Stimulated activated CD4-positive, alpha-beta T cell treated with anti-CD3 and anti-CD28 coated beads, Interleukin-1b, Interleukin-23, amount 100 ng/mL, for 1 hour (primary cell): ENCODE measurements at places on chromosomes 16 and 17.

DNA sequence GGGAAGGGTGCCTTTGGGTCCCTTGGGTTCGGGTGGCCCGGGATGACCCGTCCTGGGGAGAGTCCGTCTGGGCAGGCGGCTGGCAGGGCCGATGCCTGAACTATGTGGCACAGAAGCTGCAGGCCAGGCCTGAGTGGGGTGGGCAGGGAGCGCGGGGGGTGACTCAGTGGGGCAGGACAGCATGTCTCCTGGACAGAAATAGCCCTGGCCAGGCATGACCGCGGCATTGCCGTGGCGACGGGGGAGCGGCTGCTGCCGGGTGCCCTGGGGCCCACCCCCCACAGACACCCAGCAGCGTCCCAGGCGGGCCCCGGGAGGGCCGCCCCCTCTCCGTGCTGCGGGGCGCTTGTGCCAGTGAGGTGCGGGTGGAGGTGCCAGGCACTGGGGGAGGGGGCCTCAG is 1.8 kb upstream of the C1QTNF8 start:
- no peak for DNase-seq

DNA sequence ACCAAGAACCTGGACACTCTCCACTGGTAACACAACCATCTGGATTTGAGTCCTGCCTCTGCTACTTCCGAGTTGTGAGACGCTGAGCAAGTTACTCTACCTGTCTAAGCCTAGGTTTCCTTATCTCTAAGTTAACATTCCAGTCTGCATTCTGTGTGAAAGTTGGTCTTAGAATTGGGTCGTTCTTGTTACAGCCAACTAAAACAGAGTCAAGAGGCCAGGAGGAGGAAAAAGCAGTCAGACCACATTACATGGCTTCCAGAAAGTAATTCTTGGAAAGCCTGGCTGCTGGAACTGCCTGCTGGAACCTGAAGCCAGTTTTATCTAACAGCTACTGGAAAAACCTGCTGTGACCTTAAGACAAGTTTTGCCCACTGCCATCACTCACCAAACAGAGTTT is 38.4 kb upstream of the XYLT1 start:
- DNase-seq, result no peak

DNA sequence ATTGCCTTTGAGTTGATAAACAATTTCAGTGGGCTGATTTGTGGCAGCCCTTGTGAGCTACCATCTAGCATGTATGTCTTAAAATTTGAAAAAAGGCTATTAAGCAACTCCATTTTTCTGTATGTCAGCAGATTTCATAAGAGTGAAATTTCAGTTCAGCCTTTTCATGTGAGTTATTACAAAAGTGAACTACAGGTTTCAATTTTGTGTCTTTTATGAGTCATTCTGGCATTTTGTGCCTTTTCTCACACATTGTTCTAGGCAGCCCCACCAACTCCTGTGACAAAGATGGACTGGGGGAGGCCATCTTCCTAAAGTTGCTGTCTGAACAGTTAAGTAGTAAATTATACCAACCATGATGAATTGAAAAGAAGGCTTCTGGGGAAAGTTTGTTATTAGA is 52.1 kb downstream of the USP10 start:
- DNase-seq, result no peak

DNA sequence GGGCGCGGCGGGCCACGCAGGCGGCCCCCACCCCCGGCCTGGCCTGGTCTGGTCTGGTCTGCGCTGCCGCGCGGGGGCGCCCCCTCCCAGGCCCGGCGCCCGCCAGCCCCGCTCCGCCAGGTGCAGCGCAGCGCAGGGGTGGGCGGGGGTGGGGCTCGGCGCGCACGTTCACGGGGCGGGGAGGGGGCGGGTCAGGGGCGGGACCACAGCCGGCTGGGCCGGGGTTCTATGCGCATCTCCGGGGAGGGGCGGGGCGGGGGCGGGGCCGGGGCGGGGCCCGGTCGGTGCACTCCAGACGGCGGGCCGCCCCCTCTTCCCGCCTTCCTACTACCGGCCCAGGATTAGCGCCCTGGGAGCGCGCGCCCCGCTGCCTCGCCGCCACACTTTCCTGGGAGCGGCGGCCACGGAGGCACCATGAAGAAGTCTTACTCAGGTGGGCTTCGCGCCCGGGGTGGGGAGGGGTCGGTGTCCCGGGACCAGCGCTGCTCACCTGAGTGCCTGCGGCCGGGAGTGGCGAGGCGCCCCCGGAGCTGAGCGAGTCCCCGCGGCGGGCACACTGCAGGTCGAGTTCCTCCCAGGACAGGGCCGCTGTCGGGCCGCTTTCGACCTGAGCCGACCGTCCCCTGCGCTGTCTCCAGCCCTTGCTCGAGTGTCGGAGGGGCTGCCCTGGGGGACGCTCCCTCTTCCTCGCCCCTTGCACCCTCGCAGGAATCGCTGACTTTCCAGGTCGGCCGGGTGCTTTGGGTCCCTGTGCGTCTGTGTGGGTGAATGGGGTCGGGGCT is 140.5 kb downstream of the SEC14L1 start:
- peak; percentile 44 for DNase-seq

GRCh38 chr17:20063665-20064648 is 54.8 kb downstream of the SPECC1 start:
- DNase-seq, result no peak

DNA sequence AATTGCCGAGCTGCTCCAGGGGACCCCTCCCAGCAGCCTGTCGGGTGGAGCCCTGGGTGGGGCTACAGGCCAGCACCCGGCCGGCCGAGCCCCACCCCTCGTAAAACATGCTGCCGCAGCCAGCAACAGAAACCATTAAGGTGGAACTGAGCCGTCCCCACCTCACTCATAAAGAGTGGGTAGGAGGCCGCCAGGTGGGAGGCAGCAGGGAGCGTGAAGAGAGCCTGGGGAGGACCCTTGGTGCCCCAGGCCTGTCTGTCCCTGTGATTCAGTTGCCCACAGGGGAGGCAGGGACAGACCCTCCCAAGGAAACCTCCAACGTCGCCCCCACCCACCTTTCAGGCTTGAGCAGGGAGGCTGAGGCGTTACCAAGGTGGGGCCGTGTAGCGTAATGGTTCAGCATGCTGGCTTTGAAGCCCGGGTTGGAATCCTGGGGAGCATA is 8.4 kb downstream of the FOXN1 start:
- no peak for DNase-seq

GRCh38 chr17:9261081-9262012 is 240.0 kb downstream of the NTN1 start:
- DNase-seq, result no peak

GRCh38 chr16:81143921-81144471 is 47.8 kb upstream of the GCSH start:
- DNase-seq, result no peak

GRCh38 chr17:338442-339192 is 14.0 kb downstream of the RPH3AL start:
- no peak for DNase-seq

DNA sequence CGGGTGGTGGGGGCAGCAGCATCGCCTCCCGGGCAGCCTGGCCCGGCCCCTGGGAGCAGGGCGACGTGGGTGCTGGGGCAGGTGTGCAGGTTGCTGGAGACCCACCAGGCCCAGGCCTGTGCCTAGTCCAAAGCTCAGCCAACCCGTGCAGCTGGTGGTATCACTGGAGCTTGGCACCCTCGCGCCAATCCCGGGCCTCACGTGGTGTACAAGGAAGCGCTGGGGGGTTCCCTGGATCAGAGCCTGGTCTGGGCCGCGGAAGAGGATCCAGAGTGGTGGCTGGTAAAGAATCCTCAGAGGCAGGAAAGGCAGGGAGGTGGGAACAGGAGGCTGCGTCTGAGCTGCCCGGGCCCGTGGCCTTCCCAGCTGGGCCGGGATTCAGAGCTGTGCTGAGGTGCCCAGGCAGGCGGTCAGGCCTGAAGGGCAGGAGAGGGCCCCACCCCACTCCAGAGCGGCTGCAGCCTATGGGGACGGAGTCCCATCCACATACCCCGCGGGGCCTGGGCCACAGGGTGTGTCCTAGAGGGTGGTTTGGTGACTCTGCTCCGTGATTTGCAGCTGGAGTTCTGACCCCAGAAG is 36.2 kb downstream of the ZFPM1 start:
- no peak for DNase-seq

- DNase-seq, result peak; percentile 10
Observed at GRCh38 chr17:10327640-10328039, 45.2 kb downstream of the MYH13 start.

GRCh38 chr17:79174905-79175856 is 100.6 kb downstream of the ENGASE start:
- DNase-seq, result no peak

- DNase-seq, result peak; percentile 87
Observed at GRCh38 chr17:80147035-80147822, at the start of gene EIF4A3. TSS of gene EIF4A3 (minus strand) at chr17:80147128. CDS start at chr17:80146961, 167 bp downstream.

DNA sequence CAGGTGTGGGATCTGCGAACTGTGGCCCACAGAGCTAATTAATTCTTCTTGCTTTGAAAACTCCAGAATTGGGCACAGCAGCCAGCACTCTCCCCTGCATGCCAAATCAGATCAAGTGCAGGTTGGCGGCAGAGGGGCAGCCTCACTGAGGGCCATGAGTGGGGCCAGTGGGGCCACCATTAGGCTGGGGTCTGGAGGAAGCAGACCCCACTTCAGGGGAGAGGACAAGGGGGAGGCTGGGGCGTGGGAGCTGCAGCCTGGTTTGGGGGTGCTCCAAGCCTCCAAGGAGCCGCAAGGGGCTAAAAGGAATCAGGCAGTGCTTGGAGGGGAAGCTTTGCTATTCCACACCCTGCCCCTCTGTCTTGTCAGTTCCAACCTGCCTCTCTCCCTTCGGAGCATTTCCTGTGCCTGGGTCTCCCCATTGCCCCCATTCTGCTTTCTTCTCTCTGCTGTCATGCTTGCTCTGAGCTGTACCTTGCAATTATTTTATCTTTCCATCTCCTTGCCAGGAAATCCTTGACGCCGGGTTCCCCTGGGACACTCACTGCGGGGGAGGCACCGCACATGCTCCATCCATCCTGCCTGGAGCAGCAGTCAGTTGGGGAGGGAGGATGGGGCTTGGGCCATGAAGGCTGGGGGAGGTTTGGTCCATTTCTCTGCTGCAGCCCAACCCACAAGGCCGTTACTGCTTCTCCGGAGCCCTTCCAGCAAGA is 3.3 kb upstream of the ABCC3 start:
- DNase-seq, result no peak

DNA sequence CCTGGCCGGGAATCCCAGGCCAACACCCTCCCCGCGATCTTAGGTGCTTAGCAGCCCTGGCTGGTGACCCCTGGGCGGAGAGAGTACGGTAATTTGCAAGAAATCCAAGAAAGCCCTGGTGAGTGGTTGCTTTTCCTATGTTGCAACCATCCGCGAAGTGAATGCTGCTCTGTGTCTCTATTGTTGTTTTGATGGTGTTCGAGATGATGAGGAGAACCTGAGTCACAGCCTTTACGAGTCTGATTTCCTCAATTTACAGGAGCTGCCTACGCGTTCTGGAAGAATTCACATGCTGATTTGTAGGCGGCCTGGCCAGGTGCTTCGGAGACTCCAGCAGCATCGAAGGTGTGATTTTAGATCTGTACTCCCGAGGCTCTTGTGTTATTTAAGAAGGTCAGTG is 63.3 kb downstream of the TMEM235 start:
- DNase-seq, result no peak

GRCh38 chr17:75365009-75365930 is 40.2 kb downstream of the GRB2 start:
- no peak for DNase-seq
